ENCODE measurements at places on chromosomes 12 and 14.

DNA sequence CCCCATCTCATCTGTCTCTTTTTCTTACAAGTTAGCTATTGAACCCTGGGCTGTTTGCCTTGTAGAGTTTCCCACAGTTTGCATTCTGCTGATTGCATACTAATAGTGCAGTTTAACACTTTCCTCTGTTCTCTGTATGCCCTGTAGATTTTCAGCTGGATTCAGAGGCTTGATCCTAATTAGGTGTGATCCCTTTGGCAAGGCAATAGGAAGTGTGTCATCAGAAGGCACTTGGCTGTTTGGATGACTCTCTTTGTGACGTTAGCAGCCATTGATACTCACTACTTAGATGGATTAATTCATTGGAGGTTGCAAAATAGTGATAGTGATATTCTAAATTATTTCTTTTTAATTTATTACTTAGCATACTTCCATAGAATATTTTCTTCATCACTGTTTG, 33.6 kb downstream of the FUT8 start:
- no peaks in the 10 kb centered on the region for H3K4me1 ChIP-seq
- H3K4me3 ChIP-seq = no peak overlapping the region
- no peak overlapping the region for H3K27ac ChIP-seq
- no peak for DNase-seq
- H3K36me3 ChIP-seq = peaks cover 2% of the 10 kb centered on the region

DNA sequence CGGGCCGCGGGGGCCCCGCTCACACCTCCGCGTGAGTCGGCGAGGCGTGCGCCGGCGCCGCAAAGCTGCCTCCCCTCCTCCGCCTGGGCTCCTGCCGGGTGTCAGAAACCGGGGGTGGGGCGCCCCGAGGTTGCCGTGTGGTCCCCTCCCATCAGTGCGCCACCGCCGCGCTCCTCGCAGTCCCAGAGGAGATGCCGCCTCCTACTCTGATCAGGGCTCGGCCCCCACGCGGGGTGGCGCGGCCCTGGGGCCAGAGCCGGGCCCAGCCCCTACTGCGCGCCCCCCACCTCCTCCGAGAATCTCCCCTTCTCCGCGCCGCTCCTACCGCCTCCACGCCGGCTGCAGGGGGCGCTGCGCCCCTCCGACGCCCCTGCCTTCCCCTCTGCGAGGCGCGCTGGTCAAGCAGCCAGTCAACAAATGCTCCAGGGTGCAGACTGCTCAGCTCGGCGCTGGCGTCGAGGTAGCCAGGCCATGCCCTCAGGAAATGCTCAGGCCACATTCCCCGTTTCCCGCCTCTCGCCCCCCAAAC, 467 bp upstream of the JAG2 start:
- H3K4me1 ChIP-seq = peaks cover 56% of the 10 kb centered on the region
- peak overlapping the region; percentile 44 for H3K4me3 ChIP-seq
- no peak for DNase-seq

DNA sequence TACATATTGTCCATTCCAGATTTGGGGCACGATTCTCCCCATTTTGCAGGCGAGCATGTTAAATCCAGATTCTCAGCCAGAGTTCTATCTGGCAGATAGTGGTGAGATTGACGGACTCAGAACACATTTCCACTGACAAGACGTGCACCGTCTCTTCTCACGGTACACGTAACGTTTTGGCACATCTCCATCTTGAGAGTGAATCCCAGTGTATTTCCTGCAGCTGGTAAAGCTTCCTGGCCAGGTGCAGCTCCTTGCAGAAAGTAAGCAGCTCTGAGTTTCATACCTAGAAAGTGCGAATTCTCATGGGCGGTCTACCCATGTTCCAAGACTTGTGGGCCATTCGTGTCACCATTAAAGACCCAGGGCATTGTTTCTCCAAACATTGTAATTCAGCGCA, 102.6 kb downstream of the TSPAN9 start:
- no peak for DNase-seq
- H3K4me1 ChIP-seq = no peaks in the 10 kb centered on the region
- H3K27ac ChIP-seq = no peak overlapping the region
- H3K4me3 ChIP-seq = no peak overlapping the region
- no peaks in the 10 kb centered on the region for H3K27me3 ChIP-seq

GRCh38 chr14:75911883-75912282, 69.9 kb downstream of the TGFB3 start:
- no peaks in the 10 kb centered on the region for H3K36me3 ChIP-seq
- no peaks in the 10 kb centered on the region for H3K27me3 ChIP-seq

GRCh38 chr14:77145975-77146740, 4.6 kb upstream of the ZDHHC22 start:
- DNase-seq = no peak
- H3K27me3 ChIP-seq = peaks cover 5% of the 10 kb centered on the region
- no peak overlapping the region for H3K27ac ChIP-seq
- no peaks in the 10 kb centered on the region for H3K36me3 ChIP-seq
- no peak overlapping the region for H3K4me3 ChIP-seq

GRCh38 chr14:103121121-103121845, 2.0 kb upstream of the TNFAIP2 start:
- peaks cover 50% of the 10 kb centered on the region for H3K4me1 ChIP-seq
- peaks cover 32% of the 10 kb centered on the region for H3K27me3 ChIP-seq
- peak overlapping the region; percentile 92 for H3K27ac ChIP-seq

GRCh38 chr12:132106921-132107320, 37.2 kb downstream of the DDX51 start:
- DNase-seq = no peak
- H3K27me3 ChIP-seq = no peaks in the 10 kb centered on the region
- H3K4me3 ChIP-seq = no peak overlapping the region
- H3K4me1 ChIP-seq = no peaks in the 10 kb centered on the region
- H3K36me3 ChIP-seq = peaks cover 67% of the 10 kb centered on the region
- H3K27ac ChIP-seq = no peak overlapping the region

DNA sequence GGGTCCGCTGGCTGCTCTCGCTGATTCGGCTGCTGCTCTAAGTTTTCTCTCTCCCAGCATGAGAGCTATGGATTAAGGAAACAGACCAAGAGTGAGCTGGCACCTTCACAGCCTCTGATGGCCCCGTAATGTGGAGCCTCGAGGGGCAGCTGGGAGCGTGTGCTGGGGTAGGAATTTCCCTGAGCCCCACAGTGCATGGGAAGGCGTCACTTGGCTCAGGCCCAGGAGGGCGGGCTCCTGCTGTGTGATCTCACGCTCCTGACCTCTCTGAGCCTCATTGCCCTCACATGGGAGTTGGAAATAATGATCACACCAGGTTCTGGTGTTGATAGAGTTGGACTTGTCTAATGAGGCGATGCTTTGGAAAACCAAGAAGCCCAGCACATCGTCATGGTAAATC, 238.6 kb upstream of the CRY1 start:
- DNase-seq = no peak
- no peaks in the 10 kb centered on the region for H3K27me3 ChIP-seq
- H3K4me1 ChIP-seq = peaks cover 34% of the 10 kb centered on the region
- no peak overlapping the region for H3K4me3 ChIP-seq
- H3K36me3 ChIP-seq = no peaks in the 10 kb centered on the region

DNA sequence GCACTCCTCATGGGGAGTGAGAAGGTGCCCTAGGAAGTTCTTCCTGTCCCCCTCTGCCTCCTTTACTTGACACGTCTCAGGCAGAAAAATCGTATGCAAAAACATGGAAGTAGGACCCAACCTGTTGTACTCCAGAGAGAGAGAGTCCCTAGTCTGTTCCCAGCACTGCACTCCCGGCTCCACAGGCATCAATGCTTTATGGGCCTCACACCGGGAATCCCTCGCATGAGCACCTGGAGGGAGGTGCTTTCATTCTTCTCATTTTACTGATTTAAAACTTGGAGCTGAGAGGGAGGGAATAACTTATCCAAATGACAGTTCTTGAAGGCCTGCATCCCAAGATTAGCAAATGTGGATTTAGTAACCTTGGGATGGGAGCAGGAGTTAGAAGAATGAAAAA, 1101.4 kb downstream of the BCL11B start:
- no peaks in the 10 kb centered on the region for H3K36me3 ChIP-seq
- no peaks in the 10 kb centered on the region for H3K4me1 ChIP-seq
- H3K27me3 ChIP-seq = no peaks in the 10 kb centered on the region

GRCh38 chr14:47872588-47872987, 197.2 kb upstream of the MDGA2 start:
- no peaks in the 10 kb centered on the region for H3K27me3 ChIP-seq
- DNase-seq = no peak
- H3K27ac ChIP-seq = no peak overlapping the region
- H3K4me1 ChIP-seq = no peaks in the 10 kb centered on the region
- H3K4me3 ChIP-seq = no peak overlapping the region

GRCh38 chr12:102917026-102917787, at the start of gene PAH:
TSS of gene PAH (minus strand) at chr12:102917244. CDS start at chr12:102917130, 114 bp downstream.
- H3K27ac ChIP-seq = no peak within 1 kb of the TSS
- peaks cover 9% of the 10 kb centered on the region for H3K4me1 ChIP-seq
- peak within 1 kb of the TSS; percentile 13 for H3K4me3 ChIP-seq
- no peak for DNase-seq
- H3K36me3 ChIP-seq = no peaks in the 10 kb centered on the region

DNA sequence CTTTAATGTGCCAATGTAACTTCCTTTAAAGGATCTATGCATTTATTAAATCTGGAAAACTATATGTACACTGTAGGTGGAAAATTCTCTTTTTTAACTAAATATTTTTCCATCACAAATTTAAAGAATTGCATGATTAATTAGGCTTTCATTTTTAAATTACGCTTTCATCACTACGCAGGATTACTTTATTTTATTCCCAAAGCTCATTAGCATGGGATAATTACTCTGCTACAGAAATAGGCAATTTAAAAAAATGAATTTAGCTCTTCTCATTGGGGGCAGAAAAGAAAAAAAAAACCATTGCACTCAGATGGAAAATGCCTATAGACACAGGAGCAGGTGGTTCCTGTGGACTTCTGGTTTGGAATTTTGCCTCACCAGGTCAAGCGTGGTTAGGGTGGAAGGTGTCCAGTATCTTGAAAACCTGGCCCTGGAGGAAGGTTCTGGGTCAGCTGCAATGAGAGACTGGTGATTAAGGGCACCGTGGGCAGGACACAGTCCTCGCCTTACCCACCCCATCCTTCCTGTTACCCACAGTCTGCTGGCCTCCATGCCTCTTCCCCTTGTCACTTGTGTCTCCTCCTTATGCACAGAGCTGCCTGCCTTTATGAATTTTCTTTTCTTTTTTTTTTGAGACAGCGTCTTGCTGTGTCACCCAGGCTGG, 17.3 kb upstream of the RIN3 start:
- no peaks in the 10 kb centered on the region for H3K27me3 ChIP-seq
- no peaks in the 10 kb centered on the region for H3K4me1 ChIP-seq
- no peaks in the 10 kb centered on the region for H3K36me3 ChIP-seq
- no peak overlapping the region for H3K27ac ChIP-seq

DNA sequence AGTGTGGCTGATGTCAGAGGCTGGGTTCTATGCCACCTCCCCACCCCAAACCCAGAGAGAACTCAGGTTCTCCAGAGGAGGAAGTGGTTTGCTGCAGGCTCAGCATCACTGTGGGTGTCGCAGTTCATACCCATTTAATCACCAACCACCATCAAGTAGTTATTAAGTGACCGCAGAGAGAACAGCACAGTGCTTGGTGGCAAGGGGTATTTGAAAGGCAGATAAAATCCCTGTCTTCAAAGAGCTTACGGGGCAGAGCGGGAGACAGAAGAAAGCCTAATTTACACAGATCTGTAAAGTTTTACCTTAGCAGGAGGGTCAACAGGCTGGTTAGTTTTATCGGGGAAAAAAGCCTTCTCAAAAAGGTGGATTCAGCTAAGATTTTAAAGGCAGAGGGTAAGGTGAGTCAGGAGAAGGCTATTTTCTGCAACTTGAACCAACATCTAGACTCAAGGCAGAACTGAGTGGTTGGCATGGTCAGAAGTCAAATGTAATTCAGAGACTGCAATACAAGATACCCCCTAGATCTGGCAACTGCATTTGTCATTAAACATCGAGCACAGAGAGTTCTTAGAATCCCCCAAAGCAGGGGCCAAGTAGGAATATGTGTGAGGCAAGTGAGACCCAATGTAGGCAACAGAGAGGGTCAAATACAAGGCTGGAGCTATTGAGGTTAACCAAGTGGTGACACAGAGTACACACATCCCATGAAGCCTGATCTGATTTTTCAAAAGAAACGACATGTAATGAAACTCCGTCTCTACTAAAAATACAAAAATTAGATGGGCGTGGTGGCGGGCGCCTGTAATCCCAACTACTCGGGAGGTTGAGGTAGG, 13.2 kb downstream of the PXN start:
- H3K27me3 ChIP-seq = no peaks in the 10 kb centered on the region
- H3K4me1 ChIP-seq = peaks cover 18% of the 10 kb centered on the region
- DNase-seq = no peak
- peak overlapping the region; percentile 57 for H3K27ac ChIP-seq
- H3K4me3 ChIP-seq = no peak overlapping the region

Data from esophagus squamous epithelium (tissue), 5 donors.